NCI-H82 (cell line): ENCODE measurements at places on chromosomes 11 and 22.

- DNase-seq = no peak
Measured at GRCh38 chr11:24514219-24514594, 17.4 kb downstream of the LUZP2 start.

DNA sequence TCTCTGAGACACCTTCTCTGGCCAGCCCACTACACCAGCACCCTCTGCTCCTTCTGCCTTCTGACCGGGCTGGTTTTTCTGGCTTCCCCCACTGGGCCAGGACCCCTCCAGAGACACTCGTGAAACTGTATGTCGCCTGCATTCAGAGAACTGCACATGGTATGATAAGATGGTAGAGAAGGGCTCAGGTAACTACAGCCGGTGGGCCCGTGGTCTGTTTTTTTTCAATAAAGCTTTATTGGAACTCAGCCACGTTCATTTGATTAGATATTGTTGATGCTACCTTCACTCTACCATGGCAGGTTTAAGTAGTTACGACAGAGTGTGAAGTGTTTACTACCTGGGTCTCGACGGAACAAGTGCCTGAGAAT, 514.0 kb downstream of the TBC1D22A start:
- no peak for DNase-seq

GRCh38 chr11:1836011-1836945, 1.5 kb downstream of the SYT8 start:
- no peak for DNase-seq

GRCh38 chr11:78081583-78081982, 1.9 kb upstream of the NDUFC2 start:
- no peak for DNase-seq

DNA sequence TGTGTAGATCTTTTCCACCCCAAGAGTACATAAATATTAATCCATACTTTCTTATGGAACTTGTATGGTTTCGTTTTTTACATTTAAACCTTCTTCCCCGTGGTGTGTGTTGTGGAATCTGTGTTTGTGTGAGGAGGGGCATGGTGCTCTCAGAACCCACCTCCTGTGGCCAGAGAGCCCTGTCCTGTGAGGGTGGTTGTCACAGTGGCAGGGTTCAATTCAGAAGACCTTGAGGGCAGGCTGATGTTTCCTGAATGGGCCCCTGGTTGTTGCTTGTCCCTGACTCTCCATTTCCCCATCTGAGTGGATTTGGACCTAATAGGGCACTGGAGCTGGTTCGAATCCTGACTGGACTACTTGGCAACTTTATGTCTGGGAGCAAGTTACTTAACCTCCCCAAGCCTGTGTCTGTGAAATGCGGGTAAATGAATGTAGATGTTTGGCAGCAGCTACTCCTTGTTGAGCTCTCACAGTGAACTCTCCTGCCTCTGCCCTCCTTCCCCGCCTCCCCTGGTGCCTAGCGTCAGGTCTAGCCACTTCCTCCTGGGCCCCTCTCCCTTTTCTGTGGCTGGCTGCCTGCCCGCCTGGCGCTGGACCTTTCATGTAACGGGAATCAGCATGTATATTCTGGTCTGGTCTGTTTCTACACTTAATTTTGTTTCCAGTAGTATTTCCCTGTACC, 7.3 kb downstream of the NEAT1 start:
- no peak for DNase-seq

DNA sequence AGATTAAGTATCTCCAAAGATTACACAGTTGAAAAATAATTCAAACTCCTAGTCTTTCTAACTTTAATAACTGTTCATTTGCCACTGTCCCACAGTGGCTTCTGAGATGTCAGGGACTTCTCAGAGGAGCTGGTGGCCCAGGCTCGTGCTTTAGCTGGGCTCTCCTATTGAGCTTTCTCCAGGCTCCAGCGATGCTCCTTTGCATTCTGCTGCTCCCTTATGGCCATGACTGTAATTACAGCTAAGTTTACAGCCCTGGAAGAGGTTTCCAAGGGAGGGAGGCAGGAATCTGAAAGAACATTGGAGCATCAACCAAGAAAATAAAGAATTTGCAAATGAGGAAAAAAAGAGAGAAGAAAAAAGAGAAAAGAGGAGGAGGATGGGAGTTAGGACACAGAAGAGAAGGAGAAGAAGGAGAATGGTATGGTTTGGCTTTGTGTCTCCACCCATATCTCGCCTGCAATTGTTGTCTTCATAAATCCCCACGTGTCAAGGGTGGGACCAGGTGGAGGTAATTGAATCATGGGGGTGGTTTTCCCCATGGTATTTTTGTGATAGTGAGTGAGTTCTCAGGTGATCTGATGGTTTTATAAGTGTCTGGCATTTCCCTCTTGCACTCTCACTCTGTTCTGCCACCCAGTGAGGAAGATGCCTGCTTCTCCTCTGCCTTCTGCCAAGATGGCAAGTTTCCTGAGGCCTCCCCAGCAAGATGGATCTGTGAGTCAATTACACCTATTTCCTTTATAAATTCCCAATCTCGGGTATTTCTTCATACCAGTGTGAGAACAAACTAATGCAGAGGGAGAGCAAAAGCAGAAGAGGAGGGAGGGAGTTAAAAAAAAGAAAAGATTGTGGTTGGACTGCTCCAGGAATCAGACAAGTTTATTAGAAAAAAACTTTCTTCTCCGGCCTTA, 857.0 kb downstream of the KCNA4 start:
- peak; percentile 81 for DNase-seq

DNA sequence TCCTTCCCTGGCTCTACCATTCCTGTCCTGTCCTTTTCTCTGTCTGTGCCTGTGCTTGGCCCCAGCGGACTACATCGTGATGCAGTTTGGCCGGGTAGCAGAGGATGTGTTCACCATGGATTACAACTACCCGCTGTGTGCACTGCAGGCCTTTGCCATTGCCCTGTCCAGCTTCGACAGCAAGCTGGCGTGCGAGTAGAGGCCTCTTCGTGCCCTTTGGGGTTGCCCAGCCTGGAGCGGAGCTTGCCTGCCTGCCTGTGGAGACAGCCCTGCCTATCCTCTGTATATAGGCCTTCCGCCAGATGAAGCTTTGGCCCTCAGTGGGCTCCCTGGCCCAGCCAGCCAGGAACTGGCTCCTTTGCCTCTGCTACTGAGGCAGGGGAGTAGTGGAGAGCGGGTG, 20.4 kb downstream of the TUB start:
- no peak for DNase-seq

- no peak for DNase-seq
Measured at GRCh38 chr11:47907499-47907898, 59.3 kb upstream of the NUP160 start.

GRCh38 chr22:50184004-50184901, 1.5 kb upstream of the TRABD start:
- no peak for DNase-seq

DNA sequence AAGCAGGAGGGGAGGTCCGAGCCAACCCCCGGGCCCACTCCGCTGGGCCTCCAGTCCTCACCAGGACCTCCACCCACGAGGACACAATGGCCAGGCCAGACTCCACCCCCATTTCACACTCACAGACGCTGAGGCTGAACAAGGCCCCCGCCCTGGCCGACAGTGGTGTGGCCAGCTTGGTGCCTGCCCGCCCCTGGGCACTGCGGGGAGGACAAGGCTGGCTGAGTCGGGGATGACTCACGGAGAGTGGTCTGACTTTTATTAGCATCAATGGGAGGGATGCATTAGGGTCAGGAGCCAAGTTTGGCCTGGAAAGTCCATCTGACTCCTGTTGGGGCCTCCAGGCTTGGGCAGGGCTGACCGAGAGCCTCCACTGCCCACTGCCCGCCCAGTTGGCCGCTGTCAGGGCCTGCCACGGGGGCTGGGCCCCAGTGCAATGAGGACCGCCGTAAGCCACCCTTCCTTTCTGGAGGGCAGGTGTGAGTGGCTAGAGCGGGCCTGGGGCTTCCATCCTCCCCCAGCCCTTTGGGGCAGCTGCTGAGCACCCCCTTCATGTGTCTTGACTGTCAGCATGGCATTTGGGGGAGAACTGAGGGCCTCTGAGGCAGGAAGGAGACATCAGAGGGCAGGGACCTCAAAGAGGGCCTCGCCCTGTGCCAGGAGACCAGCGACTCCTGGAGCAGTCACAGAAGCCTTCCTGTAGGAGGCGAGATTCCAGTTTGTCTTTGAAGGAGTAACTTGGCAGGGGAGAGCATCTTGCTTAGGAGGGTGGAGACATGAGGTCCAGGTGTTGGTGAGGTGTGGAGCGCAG, 10.6 kb downstream of the TSPAN32 start:
- no peak for DNase-seq

DNA sequence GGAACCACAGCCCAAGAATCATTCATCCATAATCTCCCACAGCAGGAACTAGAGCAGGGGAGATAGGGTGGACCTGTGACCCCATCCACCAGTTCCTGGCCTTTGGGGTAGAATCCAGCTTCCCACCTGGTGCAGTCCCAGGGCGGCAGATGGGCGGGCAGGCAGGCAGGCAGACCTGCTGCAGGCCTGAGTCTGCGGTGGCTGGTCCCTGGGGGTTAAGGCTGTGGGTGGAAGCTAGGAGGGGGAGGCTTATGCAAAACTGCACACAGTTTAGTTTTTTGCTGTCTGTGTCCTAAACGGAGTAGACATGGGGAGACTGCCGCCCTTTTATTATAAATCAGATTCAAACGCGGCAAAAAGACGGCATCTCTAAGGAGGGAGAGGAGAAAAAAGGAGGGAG, 4.5 kb upstream of the NEFH start:
- peak; percentile 82 for DNase-seq
